ENCODE measurements at places on chromosomes 2 and 18. TPM values are rescaled to one million over a fixed set of nuclear protein-coding genes. Genes with fewer than 3 reads are reported as not detected.

- no peak overlapping the region for H3K27ac ChIP-seq
- H3K4me1 ChIP-seq, result no peaks in the 10 kb centered on the region
- H3K27me3 ChIP-seq, result no peaks in the 10 kb centered on the region
- H3K36me3 ChIP-seq, result no peaks in the 10 kb centered on the region
- no peak overlapping the region for H3K4me3 ChIP-seq
Observed at GRCh38 chr2:224723586-224724217, 7.5 kb upstream of the CCDC195 start.

DNA sequence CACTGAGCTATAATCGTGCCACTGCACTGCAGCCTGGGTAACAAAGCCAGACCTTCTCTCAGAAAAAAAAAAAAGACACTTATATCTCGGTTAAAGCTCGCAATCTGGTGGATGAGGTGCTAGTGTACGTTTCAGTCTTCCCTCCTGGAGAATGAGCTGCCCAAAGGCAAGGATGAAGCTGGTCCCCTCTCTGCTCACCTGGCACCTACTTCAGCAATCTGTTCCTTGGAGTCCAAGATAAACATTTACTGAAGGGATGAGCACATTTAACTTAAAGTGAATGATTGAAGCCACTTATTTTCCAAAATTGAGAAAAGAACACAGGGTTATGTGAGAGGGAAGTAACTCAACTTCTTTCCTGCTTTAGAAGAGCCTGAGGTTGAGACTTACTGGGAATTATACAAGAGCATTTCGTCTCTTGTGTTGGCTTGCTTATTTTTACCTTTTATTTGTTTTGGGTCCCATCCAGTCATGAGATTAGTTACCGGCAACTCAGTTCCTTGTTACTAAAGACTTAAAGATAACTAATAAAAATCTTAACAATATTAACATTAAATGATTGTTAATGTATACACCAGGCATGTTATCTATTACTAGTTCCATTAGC, 33.6 kb upstream of the COLEC12 start:
- no peak overlapping the region for H3K4me3 ChIP-seq
- no peaks in the 10 kb centered on the region for H3K36me3 ChIP-seq
- no peaks in the 10 kb centered on the region for H3K4me1 ChIP-seq
- no peak overlapping the region for H3K27ac ChIP-seq

- H3K4me1 ChIP-seq, result no peaks in the 10 kb centered on the region
- DNase-seq, result no peak
- H3K36me3 ChIP-seq, result no peaks in the 10 kb centered on the region
- no peak overlapping the region for H3K27ac ChIP-seq
- no peaks in the 10 kb centered on the region for H3K27me3 ChIP-seq
Observed at GRCh38 chr2:68556381-68556780, 87.0 kb upstream of the PROKR1 start.

DNA sequence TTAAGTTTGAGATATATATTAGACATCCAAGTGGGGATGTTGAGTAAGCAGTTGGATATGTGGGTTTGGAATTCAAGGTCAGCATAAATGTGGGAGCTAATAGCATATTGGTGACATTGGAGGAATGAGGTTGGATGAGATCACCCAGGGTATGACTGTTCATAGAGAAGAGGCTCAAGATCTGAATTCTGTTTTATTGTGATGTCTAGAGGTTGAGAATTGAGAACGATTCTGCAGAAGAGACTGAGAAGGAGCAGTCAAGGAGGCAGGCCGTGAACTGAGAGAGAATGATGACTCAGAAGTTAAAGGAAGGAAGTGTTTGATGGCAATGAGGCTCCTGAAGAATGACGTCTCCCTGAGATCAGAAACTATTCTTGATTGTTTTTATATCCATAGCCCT, 5.9 kb downstream of the SERPINB11 start:
- H3K4me3 ChIP-seq, result no peak overlapping the region
- H3K36me3 ChIP-seq, result no peaks in the 10 kb centered on the region
- no peak for DNase-seq
- H3K4me1 ChIP-seq, result no peaks in the 10 kb centered on the region

DNA sequence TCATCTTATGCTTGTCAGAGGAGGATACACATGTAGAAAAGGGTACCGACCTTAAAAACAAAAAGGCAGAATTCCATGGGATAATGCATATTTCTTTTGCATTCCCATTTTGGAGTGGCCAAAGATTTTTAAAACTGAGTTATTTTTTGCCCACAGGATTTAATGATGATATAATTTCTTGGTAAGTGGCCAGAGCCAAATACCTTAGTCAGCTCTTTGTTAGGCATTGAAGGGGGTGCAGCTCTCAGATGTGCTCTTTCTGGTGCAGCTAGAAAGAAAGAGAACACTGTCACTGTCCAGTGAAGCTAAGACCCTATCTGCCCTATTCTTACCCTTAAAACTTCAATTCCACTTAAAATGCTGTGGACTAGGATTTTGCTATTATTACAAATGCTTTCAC, 10.8 kb downstream of the COQ10B start:
- peaks cover 5% of the 10 kb centered on the region for H3K4me1 ChIP-seq

DNA sequence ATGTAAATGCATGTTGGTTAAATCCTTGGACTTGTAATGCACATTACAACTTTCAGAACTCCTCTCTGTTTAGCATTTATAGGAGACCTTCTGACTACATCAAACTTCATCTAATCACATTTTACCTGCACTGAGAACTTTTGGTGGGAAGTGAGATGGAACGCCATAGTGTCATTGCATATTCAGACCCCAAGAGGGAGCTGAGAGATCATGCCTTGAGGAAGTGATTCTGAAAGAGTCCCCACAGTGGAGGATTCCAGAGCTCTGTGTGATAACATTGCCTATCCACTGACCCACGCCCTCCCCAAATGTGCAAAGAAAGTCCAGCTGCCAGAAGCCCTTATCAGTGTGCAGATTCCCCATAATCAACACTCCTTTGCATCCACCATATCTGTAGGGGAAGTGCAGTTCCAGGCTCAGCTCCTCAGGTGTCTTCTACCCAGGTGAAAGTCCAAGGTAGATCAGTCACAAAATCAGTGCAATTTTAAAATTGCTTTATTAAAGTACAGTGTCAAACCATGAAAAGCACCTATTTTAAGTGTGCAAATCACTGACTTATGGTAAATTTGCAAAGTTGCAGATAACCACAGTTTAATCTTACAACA, 212.4 kb downstream of the RPIA start:
- H3K4me3 ChIP-seq, result no peak overlapping the region
- no peaks in the 10 kb centered on the region for H3K36me3 ChIP-seq
- no peak for DNase-seq
- H3K4me1 ChIP-seq, result no peaks in the 10 kb centered on the region

GRCh38 chr2:48207851-48208250, 301.6 kb upstream of the FBXO11 start:
- no peak overlapping the region for H3K4me3 ChIP-seq
- H3K27ac ChIP-seq, result no peak overlapping the region
- H3K27me3 ChIP-seq, result no peaks in the 10 kb centered on the region
- H3K36me3 ChIP-seq, result no peaks in the 10 kb centered on the region
- no peak for DNase-seq

GRCh38 chr18:72738136-72738535, 129.7 kb downstream of the NETO1 start:
- H3K27ac ChIP-seq, result no peak overlapping the region
- H3K4me3 ChIP-seq, result no peak overlapping the region
- no peak for DNase-seq
- H3K36me3 ChIP-seq, result no peaks in the 10 kb centered on the region
- H3K27me3 ChIP-seq, result no peaks in the 10 kb centered on the region

- H3K27ac ChIP-seq, result peak overlapping the region; percentile 65
- H3K36me3 ChIP-seq, result no peaks in the 10 kb centered on the region
- peak overlapping the region; percentile 78 for H3K4me3 ChIP-seq
- no peaks in the 10 kb centered on the region for H3K27me3 ChIP-seq
- peak; percentile 34 for DNase-seq
- peaks cover 41% of the 10 kb centered on the region for H3K4me1 ChIP-seq
Observed at GRCh38 chr2:16664809-16665747, 556 bp downstream of the CYRIA start.

DNA sequence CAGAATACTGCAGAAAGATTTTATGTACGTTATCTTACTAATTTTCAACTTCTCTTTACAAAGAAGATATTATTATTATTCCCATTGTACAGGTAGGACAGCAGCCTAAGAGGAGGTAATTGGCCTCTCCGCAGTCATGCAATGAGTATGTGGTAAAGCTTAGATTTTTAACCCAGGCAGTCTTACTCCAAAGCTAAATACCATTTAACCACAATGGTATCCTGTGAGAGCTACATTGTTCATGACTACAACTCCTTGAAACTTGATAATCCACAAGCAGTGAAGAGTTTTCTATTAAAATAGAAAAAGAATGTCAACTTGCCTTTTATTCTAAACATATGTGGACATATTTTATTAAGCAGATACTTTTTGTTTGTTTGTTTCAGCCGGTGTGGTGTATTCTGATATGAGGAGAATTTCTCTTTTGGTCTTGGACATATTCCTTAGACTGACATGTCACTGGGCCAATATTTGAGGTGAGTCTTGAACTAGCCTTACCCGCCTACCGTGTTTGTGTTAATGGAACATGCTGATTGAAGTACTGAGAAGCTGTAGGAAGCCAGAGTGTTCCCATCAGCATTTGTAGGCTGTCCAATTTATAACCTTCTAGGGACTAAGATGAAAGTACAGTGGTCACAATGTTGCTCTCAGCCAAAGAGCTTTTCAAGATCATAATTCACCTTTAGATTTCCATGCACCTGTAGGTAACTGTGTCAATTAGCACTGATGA, 293.9 kb upstream of the DCC start:
- H3K27me3 ChIP-seq, result no peaks in the 10 kb centered on the region
- H3K27ac ChIP-seq, result no peak overlapping the region
- no peaks in the 10 kb centered on the region for H3K36me3 ChIP-seq
- H3K4me3 ChIP-seq, result no peak overlapping the region
- H3K4me1 ChIP-seq, result no peaks in the 10 kb centered on the region
- DNase-seq, result no peak

The SCYGR2 gene
- total RNA-seq, result not detected

The HSPD1 gene
- total RNA-seq, result 167 TPM

The EMILIN1 gene
- total RNA-seq, result 14.3 TPM

The TTR gene
- total RNA-seq, result not detected

The VWA3B gene
- 0.22 TPM for total RNA-seq

The TMEM37 gene
- 1.2 TPM for total RNA-seq

Data from psoas muscle (tissue), 8 donors.